ENCODE measurements at places on chromosomes 7 and 10.

- no peak for DNase-seq
Observed at GRCh38 chr7:137590071-137590755, 246.7 kb upstream of the PTN start.

DNA sequence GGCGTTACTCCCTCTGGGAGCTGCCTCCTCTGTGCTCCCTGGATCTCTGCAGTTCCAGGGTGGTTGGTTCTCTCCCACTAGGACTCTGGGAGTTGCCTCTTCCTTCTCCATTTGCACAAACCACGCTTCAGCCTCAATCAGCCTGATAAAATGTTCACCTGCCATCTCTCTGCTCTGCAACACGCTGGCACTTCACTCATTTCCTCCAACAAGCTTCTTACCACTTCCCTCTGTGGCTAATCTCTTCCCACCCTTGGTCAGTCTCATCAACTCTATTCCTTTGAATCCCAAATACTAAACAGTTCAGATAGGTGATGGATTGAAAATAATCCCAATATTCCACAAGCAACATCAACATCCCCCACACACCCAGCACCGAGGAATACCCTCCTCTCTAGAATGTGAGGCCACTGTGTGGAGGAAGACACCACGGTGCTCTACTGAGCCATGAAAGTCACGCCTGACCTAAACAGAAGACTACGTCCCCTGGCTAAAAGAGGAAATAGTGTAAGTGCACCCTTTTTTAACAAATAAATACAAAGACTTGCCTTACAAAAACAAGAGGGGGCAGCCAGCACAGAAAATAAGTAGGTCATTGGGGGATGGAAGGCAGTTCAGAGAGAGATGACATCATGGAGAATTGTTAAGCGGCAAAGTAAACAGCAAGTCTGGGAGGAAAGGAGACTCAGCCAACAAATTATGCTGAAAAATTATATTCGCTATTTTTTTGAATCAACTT, 1.9 kb upstream of the FAM170B start:
- DNase-seq, result no peak

DNA sequence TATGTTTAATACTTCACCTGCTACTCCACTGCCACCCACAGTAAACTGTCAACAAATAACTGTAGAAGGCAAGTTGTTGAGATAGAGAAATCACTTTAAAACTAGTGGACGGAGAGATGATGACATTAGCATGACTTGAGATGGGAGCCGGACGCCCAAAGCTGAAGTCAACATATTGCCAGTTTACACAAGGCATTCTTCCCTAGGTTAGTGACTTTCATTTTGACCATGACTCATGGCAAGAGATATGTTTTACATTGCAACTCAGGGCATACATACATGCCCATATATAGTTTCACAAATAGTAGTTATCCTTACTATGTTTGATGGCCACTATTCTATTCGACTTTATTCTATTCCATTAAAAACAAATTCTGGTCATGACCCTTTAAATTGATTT, 296.6 kb downstream of the PLXNA4 start:
- DNase-seq, result no peak

- no peak for DNase-seq
Observed at GRCh38 chr7:140223515-140224221, 46.9 kb upstream of the KDM7A start.

- no peak for DNase-seq
Observed at GRCh38 chr7:151626422-151627115, 106.9 kb upstream of the RHEB start.

DNA sequence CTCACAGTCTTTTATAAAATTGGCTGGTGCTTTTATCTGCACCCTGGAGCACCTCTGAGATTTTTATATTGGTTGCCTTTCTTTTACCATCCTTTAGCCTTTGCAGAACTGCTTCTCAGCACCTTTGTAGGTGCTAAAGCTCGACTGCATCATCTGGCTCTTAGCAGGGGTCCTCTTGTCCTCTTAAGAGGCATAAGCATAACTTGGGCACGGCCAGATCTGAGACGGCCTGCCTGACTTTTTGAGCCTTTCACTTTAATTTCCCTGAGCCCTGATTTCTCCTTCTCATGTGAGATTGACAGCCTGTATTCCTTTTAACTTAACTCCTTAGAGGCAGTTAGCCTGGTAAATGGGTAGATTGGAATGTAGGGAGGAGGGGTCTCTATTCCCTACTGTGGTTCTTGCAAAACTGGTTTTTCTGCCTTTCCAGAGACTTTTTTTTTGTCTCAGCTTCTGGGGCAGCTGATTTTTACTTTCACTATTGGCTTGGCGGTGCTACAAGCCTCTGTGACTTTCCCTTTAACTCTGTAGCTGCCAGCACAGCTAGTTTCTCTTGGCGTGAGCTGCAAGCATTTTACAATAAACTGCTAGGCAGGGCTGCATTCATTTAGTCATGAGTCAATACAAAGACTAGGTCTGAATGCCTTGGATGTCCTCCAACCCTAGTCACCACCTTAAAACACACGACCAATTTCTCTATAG, 24.0 kb downstream of the ZPBP start:
- peak; percentile 31 for DNase-seq

DNA sequence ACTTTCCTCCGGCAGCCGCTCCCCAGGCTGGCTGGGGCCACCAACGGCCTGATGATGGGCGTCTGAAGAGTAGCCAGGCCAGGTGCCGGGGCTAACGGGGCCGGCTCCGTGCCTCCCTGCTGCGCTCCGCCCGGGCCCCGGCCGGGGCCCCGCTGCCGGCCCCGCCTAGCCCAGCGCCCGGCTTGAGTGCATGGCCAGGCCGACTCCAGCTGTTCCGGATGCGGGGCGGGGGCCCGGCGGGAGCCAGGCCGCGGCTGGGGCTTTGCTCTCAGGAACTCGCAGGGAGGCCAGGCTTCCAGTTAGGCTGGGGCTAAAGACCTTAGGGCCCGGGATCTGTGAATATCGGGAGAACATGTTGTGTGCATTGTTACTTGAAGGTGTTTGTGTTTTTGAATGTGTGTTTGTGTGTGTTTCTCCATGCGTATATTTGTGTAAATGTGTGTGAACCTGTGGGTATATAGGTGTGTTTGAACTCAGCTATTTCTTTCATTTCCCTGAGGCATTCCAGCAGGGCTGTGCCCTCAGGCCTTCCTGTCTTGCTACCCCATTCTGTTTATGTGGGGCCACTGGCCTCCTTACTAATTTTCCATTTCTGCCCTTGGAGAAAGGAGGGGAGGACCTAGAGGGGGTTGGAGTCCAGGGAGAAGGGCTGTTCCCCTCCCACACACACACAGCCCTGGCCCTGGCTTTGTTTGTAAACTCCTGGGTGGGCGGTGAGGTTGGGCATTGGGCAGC, 1.1 kb upstream of the LBX1 start:
- no peak for DNase-seq

DNA sequence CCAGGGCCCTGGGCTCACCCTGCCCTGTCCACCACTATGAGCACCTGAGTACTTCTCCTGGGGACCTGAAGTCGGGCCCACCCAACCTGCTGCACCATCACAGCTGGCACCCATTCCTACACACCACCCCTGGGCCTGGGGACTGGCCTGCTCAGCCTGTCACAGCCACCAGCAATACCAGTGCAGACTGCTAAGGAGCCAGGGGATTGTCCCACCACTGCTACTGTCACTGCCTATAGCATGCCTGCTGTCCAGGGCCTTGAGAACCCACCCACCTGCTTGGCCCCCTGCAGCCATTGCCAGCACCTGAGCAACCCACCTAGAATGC, 624.8 kb upstream of the FOXK1 start:
- DNase-seq, result no peak

DNA sequence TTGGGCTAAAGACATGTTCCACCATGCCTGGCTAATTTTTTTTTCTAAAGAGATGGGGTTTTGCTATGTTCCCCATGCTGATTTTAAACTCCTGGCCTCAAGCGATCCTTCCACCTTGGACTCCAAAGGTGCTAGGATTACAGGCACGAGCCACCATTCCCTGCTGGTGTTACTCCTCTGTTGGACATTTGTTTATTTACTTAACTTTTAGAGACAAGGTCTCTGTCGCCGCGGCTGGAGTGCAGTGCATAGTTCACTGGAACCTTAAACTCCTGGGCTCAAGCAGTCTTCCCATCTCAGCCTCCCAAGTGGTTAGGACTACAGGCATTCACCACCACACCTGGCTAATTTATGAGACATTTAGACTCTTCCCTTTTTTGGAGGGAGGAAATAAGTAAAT, 38.9 kb downstream of the CCAR1 start:
- no peak for DNase-seq

DNA sequence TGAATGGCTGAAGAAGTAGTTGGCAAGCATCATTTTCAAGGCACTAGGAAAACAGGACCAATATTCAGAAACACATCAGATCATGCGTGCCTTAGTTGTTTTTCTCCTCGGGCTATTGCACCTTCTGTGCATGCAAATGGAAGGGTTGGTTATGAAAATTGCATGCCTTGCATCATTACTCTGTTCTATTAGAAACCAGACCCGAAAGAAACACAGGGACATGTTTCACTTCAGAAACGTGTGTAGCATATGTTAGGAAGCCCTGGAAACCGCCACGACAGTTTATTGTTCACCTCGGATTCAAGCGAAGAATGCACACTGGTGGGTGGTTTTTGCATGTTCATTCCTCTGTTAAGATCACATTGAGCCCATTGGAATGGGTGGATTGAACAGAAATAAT, 214.7 kb downstream of the FRMD4A start:
- no peak for DNase-seq

DNA sequence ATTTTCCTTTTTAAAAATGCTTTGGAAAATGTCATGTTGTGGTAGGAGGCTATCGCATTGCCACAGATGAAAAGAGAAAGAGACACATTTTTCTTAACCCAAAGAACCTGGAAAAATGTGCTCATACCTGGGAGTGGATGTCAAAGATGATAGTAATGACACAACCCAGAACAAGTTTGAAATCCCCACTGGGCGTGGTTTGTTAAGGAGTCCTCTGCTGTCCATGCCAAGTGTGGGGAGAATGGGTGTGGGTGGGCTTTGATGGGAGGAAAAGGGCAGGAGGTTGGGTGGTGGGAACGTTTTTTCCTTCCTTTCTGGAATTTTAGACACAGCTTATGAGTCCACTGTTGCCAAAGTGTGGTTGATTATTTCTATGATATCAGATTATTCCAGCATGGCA, 10.9 kb downstream of the OPTN start:
- no peak for DNase-seq

- DNase-seq, result no peak
Observed at GRCh38 chr10:98086837-98087708, 47.4 kb upstream of the R3HCC1L start.

- no peak for DNase-seq
Observed at GRCh38 chr10:90308223-90308622, 549.6 kb downstream of the HTR7 start.

GRCh38 chr7:117592011-117592635, 112.3 kb downstream of the CFTR start:
- DNase-seq, result no peak

GRCh38 chr10:71309919-71310318, 9.1 kb upstream of the SLC29A3 start:
- no peak for DNase-seq

DNA sequence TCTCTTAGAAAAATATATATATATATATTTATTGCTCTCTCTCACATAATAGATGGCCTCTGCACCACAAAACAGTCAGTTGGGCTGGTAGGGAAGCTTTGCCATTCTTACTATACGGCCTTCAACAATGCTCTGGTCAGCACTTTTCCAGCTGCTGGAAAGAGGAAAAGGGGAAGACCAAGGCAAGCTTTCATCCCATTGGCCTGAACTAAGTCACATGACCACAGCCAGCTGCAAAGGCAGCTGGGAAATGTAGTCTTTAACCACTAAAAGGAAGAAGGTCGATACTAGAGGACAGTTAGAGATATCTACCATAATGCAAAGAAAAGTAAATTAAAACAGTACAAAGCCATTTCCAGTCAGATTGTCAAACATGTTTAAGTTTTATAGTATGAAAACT, 58.4 kb upstream of the MACROH2A2 start:
- DNase-seq, result no peak

DNA sequence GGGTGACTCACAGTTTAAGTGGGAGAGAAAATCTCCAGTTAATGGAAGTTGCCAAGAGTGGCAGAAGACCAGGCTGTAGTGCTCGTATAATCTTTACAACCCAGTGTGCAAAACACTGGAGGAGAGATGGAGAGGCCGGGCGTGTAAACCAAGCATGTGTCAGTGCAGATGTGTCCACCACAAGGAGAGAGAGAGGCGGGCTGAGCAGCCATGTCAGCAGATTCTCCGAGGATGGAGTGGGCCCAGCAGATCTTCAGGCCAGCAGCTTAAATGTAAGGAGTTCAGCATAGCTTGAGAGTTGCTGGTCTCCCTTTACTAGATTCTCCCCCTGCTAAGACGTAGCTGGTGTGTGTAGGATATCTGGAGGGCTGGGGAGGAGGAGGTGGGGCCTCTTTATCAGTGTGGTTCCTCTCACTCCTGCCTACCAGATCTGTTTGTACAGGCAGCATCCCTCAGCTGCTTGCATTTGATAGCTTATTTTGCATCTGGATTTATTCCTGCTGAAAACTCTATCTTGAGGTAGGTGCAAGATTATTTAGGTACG, 13.7 kb downstream of the BPGM start:
- DNase-seq, result no peak

GRCh38 chr7:90726623-90727022, 130.5 kb downstream of the CDK14 start:
- no peak for DNase-seq

DNA sequence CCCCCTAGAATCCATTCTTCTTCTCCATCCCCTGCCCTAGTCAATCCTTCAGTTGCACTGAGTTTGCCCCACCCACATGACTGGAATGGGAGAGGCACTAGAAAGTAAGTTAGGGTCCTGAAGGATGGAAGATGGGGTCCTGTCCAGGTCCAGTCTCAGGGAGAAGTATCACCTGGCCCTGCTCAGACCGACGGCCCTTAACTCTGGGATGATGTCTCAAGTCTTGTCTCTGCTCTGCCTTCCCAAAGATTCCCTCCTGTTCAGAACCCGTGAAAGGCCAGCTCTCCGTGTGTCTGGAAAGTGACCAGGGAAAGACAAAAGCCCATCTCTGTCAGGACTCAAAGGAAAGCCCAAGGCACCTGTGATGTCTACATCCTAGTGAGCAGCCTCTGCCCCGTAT, 88.8 kb downstream of the OAT start:
- DNase-seq, result no peak
